ENCODE measurements at places on chromosomes 1 and 21.

GRCh38 chr1:30373471-30374399 is 349.6 kb downstream of the MATN1 start:
- DNase-seq, result no peak

DNA sequence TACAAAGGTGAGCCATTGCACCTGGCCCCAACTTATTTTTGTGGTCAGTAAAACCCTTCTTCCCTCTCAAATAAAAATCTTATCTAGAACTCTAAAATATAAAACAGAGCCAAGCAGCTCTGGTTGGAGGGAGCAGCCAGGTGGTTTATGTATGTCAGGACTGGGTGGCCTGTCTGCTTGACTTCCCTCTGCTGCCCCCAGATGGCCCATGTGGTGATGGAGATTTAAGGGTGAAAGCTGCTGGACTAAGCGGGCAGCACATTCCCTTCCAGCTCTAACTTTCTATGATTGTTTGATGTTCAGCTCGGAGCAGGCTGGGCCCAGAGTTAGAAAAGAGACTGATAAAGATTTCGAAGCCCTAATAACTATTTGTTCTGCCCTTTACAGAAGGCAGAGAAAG is 11.9 kb upstream of the PAQR6 start:
- no peak for DNase-seq

DNA sequence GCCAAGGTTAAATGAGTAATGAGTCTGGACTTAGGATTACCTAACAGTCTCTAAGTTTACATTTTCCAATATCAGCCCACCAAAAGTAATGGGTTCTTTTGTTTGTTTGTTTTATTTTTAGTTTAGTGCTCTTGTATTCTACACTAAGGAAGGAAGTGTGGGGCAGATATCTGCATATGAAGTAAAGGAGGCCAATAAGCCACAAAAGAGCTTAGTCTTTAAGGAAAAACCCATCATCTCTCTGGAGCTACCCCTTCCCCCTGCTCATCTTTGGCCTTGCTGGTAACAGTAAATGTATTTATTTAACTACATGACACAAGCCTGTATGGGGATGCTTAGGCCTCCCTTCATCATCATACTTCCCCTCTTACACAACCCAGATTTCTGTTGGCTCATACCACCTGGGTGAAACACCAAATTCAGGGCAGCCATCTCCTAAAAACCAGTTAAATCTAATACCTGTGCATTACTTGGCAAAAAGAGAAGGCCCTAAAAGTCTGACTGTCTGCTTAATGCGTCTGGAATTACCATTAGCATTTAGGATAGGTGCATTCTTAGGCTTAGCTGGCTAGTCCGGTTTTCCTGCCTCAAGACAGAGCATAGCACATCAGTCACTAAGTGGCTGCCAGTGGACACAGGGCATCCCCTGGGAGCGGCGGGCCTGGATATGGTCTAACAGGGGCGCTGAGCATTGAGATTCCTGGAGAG is 96.8 kb upstream of the ADGRL2 start:
- no peak for DNase-seq

- peak; percentile 90 for DNase-seq
These were observed 63.7 kb downstream of the MACF1 start for GRCh38 chr1:39268112-39268581.

GRCh38 chr1:38456531-38456876 is 403.1 kb downstream of the RRAGC start:
- no peak for DNase-seq

DNA sequence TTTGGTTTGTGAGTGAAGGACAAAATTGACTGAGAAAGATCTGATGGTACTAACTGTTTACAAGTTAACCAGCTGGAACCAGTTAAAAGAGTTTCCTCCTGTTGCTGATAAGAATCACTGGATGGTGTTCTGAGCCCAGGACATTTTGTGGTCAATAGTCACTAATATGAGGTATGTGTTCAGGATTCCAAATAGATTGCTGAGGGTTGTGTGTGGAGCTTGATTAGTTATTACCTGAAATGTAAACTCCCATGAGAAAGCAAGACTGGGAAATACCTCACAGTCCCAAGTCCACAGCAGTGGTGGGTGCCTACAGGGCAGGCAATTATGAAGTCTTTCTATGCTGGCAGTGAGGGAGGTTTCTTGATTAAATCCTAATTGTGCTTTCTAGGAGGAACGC is 164.6 kb downstream of the DNM3 start:
- no peak for DNase-seq

DNA sequence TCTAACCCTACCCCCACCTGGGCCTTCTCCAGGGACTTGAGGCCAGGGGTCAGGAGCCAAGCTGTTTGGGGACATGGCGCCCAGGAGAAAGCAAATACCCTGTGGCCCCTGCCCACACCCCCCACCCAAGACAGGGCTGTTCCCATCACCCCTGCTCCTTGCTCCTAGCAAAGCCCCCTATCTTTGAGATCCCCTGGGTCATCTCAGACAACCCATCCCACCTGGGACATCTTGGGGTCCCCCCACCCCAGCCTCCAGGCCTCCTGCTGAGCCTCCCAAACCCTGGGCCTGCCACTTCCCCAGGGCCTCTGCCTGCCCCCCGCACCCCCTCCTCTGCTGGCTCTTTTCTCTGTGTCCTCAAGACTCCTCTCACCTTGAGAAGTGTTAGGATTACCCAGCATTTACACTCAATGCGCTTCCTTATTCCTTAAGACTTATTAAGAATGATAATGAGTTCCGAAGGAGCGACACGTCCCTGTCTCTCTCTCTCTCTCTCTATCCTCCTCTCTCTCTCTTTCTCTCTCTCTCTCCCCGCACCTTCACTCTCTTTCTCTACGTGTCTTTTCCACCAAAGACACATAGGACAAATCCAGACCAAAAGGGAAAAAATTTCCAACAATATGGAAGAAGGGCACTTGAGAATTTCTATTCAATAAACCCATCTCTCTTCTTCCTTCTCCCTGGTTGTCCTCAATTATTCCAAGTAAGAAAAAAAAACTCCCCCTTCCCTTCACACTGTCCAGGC is 7.2 kb downstream of the CASZ1 start:
- no peak for DNase-seq

GRCh38 chr1:67020304-67020703 is 33.6 kb downstream of the SLC35D1 start:
- no peak for DNase-seq

GRCh38 chr1:93804412-93804811 is 74.6 kb downstream of the DNTTIP2 start:
- DNase-seq, result peak; percentile 16

- DNase-seq, result no peak
These were observed 150.5 kb upstream of the COA6 start for GRCh38 chr1:234222561-234223280.

- no peak for DNase-seq
These were observed 29.8 kb upstream of the RCOR3 start for GRCh38 chr1:211229365-211229759.

GRCh38 chr21:35562876-35563275 is 497.4 kb downstream of the SETD4 start:
- DNase-seq, result no peak

- peak; percentile 83 for DNase-seq
These were observed at the start of gene FABP3 for GRCh38 chr1:31373056-31373896. Gene FABP3, minus strand, starts transcription at chr1:31373076. Its CDS starts 62 bp downstream, at chr1:31373014.
